CD4-positive, alpha-beta memory T cell (primary cell): ENCODE measurements at places on chromosomes 3 and 15. TPM values are rescaled to one million over a fixed set of nuclear protein-coding genes. Genes with fewer than 3 reads are reported as not detected.
A peak's percentile ranks its signal among the peaks of the same experiment; 100 is the strongest.

The LRRIQ4 gene
- total RNA-seq = not detected

The MKRN2OS gene
- not detected for total RNA-seq

The GATA2 gene
- total RNA-seq = not detected

The FILIP1L gene
- total RNA-seq = not detected

GRCh38 chr3:54349691-54350090 is 227.3 kb downstream of the CACNA2D3 start:
- H3K27me3 ChIP-seq = no peaks in the 10 kb centered on the region
- H3K27ac ChIP-seq = no peak overlapping the region
- H3K36me3 ChIP-seq = no peaks in the 10 kb centered on the region
- no peak overlapping the region for H3K4me3 ChIP-seq
- no peak for DNase-seq

GRCh38 chr3:191762323-191762960 is 301.5 kb downstream of the PYDC2 start:
- H3K36me3 ChIP-seq = no peaks in the 10 kb centered on the region
- no peak overlapping the region for H3K4me3 ChIP-seq
- no peak for DNase-seq
- no peaks in the 10 kb centered on the region for H3K27me3 ChIP-seq

GRCh38 chr3:169304716-169305115 is 358.8 kb downstream of the MECOM start:
- no peaks in the 10 kb centered on the region for H3K27me3 ChIP-seq
- no peak overlapping the region for H3K4me3 ChIP-seq
- H3K4me1 ChIP-seq = no peaks in the 10 kb centered on the region

DNA sequence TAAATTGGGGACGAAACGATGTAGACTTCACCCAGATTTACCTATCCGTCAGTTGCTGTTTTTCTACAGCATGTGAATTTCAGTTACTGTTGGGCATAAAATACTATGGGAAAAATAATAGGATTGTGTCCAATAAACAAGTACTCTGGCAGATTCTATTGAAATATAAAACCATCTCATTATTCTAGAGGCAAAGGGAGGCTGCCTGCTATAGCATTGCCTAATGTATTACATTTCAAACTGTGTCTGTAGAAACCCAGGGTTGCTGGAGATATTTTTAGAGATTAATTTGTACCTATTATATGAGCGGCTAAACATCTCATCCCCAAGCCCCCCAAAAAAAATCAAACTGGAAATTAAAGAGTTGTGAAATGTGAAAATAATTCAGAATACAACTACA is 159.6 kb upstream of the IL12A start:
- H3K4me3 ChIP-seq = no peak overlapping the region
- H3K36me3 ChIP-seq = no peaks in the 10 kb centered on the region
- no peaks in the 10 kb centered on the region for H3K27me3 ChIP-seq
- H3K4me1 ChIP-seq = no peaks in the 10 kb centered on the region
- no peak overlapping the region for H3K27ac ChIP-seq

DNA sequence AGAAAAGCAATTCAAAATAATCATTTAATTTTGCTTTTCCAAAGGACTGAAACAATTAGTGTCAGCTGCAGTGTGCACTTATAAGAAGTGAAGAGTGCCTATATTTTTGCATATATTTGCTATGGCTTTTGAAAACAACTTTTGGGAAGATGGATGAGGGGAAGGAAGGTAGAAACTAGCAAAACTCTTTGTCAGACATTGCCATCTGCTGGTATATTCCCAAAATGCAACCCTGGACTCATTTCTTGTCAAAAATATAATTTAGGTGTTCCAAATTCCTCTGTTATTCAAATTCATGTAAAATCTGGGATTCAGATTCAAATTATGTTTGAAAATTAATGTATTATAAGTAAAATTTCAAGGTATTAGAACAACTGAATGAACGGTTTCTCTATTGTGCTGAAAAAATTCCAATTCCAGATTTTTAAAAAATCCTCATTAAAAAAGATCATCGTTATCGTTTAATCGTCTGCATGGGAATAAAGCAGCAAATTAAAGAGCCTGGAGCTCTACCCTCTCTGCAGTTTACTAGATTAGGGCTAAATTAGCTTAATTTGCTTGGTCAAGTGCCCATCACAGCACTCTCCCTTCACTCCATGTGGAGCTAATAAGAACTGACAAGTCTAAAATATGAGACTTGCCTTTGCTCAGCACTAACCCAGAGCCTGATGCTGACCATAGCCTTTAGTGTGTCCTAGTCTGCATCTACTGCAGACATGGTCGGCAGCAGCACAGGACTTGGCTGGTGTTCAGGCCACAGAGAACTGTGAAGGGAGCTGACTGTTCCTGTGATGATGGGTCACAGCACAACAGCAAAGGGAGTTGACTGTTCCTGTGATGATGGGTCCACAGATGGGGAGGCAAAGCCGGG is 67.9 kb upstream of the MITF start:
- no peaks in the 10 kb centered on the region for H3K36me3 ChIP-seq
- no peak overlapping the region for H3K4me3 ChIP-seq
- DNase-seq = no peak
- no peak overlapping the region for H3K27ac ChIP-seq
- no peaks in the 10 kb centered on the region for H3K27me3 ChIP-seq
- no peaks in the 10 kb centered on the region for H3K4me1 ChIP-seq

GRCh38 chr3:45682786-45683185 is 6.4 kb upstream of the SACM1L start:
- H3K36me3 ChIP-seq = peaks cover 13% of the 10 kb centered on the region
- H3K27me3 ChIP-seq = no peaks in the 10 kb centered on the region
- DNase-seq = no peak
- no peak overlapping the region for H3K4me3 ChIP-seq

- H3K36me3 ChIP-seq = no peaks in the 10 kb centered on the region
- H3K27ac ChIP-seq = no peak overlapping the region
- no peak for DNase-seq
- no peak overlapping the region for H3K4me3 ChIP-seq
- H3K27me3 ChIP-seq = no peaks in the 10 kb centered on the region
These were observed 8.6 kb downstream of the ANP32A start for GRCh38 chr15:68812069-68812468.

- H3K4me1 ChIP-seq = no peaks in the 10 kb centered on the region
- H3K4me3 ChIP-seq = no peak overlapping the region
- H3K27ac ChIP-seq = no peak overlapping the region
- DNase-seq = no peak
- no peaks in the 10 kb centered on the region for H3K36me3 ChIP-seq
- no peaks in the 10 kb centered on the region for H3K27me3 ChIP-seq
These were observed 277.5 kb upstream of the CDIN1 start for GRCh38 chr15:36301947-36302346.

GRCh38 chr3:32181365-32181764 is 57.1 kb upstream of the CMTM8 start:
- no peak overlapping the region for H3K27ac ChIP-seq
- no peak for DNase-seq
- no peaks in the 10 kb centered on the region for H3K36me3 ChIP-seq
- no peaks in the 10 kb centered on the region for H3K27me3 ChIP-seq

- no peaks in the 10 kb centered on the region for H3K27me3 ChIP-seq
- H3K4me3 ChIP-seq = no peak overlapping the region
- no peak overlapping the region for H3K27ac ChIP-seq
- DNase-seq = no peak
- no peaks in the 10 kb centered on the region for H3K4me1 ChIP-seq
These were observed 54.0 kb upstream of the GADL1 start for GRCh38 chr3:30948426-30948825.

DNA sequence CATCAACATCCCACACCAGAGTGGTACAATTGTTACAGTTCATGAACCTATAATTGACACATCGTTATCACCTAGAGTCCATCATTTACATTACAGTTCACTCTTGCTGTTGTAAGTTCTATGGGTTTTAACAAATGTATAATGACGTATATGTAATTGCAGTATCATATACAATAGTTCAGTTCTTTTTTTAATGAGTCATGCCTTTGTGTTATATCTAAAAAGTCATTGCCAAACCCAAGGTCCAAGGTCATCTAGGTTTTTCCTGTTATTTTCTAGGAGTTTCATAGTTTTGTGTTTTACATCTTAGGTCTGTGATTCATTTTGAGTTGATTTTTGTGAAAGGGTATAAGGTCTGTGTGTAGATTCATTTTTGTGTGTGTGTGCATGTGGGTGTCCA is 160.9 kb upstream of the GALNT15 start:
- H3K27ac ChIP-seq = no peak overlapping the region
- H3K4me1 ChIP-seq = no peaks in the 10 kb centered on the region
- H3K27me3 ChIP-seq = no peaks in the 10 kb centered on the region

DNA sequence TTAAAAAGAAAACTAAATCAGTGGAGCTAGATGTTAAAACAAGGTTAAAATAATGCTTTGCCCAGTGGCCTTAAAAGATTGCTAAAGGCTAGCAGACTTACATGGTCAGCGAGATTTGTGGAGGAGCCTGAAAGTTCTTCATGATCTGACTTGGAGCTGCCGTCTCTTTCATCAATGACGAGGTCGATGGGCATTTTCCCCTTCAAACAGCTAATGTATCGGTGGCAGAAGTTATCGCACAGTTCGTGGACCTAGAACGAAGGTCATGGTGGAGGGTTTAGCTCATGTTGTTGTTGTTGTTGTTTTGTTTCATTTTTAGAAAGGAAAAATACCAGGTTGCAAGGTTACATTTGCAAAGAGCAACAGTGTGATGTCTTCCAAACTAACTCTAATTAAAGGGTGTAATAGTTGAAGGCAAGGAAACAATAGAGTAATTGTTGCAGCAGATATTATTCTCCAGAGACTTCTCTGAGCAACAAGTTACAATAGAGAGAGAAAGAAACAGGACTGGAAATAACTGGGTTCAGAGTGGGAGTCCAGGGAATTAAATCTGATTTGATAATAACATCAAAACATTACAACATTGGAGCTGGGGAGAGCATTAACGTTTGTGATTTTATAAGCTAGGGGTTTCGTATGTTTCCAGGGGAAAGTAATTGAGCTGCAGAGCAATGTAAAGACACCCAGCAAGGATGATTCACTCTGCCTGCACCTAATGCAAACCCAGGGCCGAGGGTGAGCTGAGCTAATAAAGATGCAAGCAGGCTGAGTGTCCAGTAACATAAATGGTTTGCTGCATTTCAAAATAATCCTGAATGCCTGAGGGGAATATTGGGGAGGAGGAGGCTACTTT is 6.6 kb downstream of the MEIS2 start:
- H3K27ac ChIP-seq = no peak overlapping the region
- H3K4me3 ChIP-seq = no peak overlapping the region
- H3K4me1 ChIP-seq = peaks cover 20% of the 10 kb centered on the region
- no peaks in the 10 kb centered on the region for H3K36me3 ChIP-seq
- H3K27me3 ChIP-seq = peaks cover 13% of the 10 kb centered on the region

GRCh38 chr3:189635339-189635738 is 4.2 kb downstream of the TP63 start:
- H3K27me3 ChIP-seq = no peaks in the 10 kb centered on the region
- no peak for DNase-seq
- H3K36me3 ChIP-seq = no peaks in the 10 kb centered on the region
- H3K27ac ChIP-seq = no peak overlapping the region
- H3K4me3 ChIP-seq = no peak overlapping the region

GRCh38 chr3:118548434-118548833 is 486.2 kb downstream of the IGSF11 start:
- no peak overlapping the region for H3K27ac ChIP-seq
- H3K4me3 ChIP-seq = no peak overlapping the region
- no peak for DNase-seq
- H3K4me1 ChIP-seq = no peaks in the 10 kb centered on the region
- H3K36me3 ChIP-seq = no peaks in the 10 kb centered on the region

- H3K36me3 ChIP-seq = no peaks in the 10 kb centered on the region
- H3K4me1 ChIP-seq = peaks cover 51% of the 10 kb centered on the region
- H3K27me3 ChIP-seq = no peaks in the 10 kb centered on the region
- H3K27ac ChIP-seq = peak overlapping the region; percentile 84
- no peak for DNase-seq
These were observed 691 bp downstream of the SENP7 start for GRCh38 chr3:101512396-101512645.

- no peak for DNase-seq
- H3K4me1 ChIP-seq = no peaks in the 10 kb centered on the region
- H3K27ac ChIP-seq = no peak overlapping the region
- H3K36me3 ChIP-seq = no peaks in the 10 kb centered on the region
These were observed 202.8 kb downstream of the TP63 start for GRCh38 chr3:189833996-189834395.

- no peak for DNase-seq
- no peaks in the 10 kb centered on the region for H3K27me3 ChIP-seq
These were observed 40.5 kb downstream of the PTPRG start for GRCh38 chr3:61601831-61602230.

GRCh38 chr3:5488771-5489170 is 301.3 kb downstream of the EDEM1 start:
- no peak overlapping the region for H3K4me3 ChIP-seq
- no peak overlapping the region for H3K27ac ChIP-seq
- DNase-seq = no peak
- no peaks in the 10 kb centered on the region for H3K4me1 ChIP-seq
- H3K36me3 ChIP-seq = no peaks in the 10 kb centered on the region
- H3K27me3 ChIP-seq = no peaks in the 10 kb centered on the region

GRCh38 chr3:27220166-27220565 is 149.0 kb downstream of the NEK10 start:
- no peak overlapping the region for H3K27ac ChIP-seq
- no peaks in the 10 kb centered on the region for H3K27me3 ChIP-seq
- no peaks in the 10 kb centered on the region for H3K36me3 ChIP-seq
- no peak for DNase-seq
- no peaks in the 10 kb centered on the region for H3K4me1 ChIP-seq
- no peak overlapping the region for H3K4me3 ChIP-seq

GRCh38 chr3:155640098-155640497 is 104.8 kb downstream of the PLCH1 start:
- no peaks in the 10 kb centered on the region for H3K36me3 ChIP-seq
- DNase-seq = no peak
- H3K27ac ChIP-seq = no peak overlapping the region
- no peaks in the 10 kb centered on the region for H3K4me1 ChIP-seq
- H3K27me3 ChIP-seq = no peaks in the 10 kb centered on the region
- H3K4me3 ChIP-seq = no peak overlapping the region

GRCh38 chr15:40782609-40783227 is 12.9 kb downstream of the C15orf62 start:
- H3K36me3 ChIP-seq = peaks cover 22% of the 10 kb centered on the region
- no peak overlapping the region for H3K27ac ChIP-seq
- peak; percentile 75 for DNase-seq
- H3K4me1 ChIP-seq = peaks cover 12% of the 10 kb centered on the region
- H3K27me3 ChIP-seq = no peaks in the 10 kb centered on the region

DNA sequence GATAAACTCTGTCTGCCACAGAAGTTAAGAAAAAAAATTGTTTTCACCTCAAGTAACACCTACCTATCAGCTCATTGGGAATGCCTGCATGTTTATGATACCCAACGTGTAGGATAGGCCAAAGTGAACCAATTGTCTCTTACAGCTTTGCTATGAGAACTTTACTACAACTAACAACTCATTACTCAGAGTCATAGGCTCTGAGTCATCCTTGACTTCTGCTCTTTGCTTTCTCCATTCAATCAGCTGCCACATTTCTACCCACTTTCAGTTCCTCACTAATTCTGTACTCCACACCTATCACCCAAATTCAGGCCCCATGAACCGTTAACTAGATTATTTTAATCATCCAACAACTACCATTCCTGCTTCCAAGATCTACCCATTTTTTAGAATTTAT is 843.9 kb downstream of the TUSC7 start:
- H3K36me3 ChIP-seq = no peaks in the 10 kb centered on the region
- no peaks in the 10 kb centered on the region for H3K27me3 ChIP-seq
- no peaks in the 10 kb centered on the region for H3K4me1 ChIP-seq
- H3K4me3 ChIP-seq = no peak overlapping the region
